ENCODE measurements at places on chromosomes 13 and 19.
A peak's percentile ranks its signal among the peaks of the same experiment; 100 is the strongest.

DNA sequence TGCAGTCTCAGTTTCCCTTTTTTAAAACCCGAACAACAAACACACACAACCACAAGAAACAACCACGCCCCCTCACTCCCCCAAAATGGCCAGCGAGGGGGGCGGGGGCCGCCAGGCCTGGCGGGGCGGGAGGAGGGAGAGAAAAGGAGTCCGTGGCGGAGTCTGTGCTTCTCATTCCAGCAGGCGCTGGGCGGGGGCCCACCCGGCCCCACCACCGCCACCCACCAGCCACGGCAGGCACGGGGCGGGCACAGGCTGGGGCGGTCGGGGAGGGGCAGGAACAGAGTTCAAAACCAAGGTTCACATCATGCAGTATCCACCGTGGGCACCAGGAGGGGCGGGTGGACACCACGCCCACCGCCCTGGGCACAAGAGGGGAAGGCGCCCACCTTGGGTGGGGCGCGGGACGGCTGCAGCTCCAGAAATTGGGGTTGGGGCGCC, 12.9 kb downstream of the DPF1 start:
- DNase-seq, result no peak

DNA sequence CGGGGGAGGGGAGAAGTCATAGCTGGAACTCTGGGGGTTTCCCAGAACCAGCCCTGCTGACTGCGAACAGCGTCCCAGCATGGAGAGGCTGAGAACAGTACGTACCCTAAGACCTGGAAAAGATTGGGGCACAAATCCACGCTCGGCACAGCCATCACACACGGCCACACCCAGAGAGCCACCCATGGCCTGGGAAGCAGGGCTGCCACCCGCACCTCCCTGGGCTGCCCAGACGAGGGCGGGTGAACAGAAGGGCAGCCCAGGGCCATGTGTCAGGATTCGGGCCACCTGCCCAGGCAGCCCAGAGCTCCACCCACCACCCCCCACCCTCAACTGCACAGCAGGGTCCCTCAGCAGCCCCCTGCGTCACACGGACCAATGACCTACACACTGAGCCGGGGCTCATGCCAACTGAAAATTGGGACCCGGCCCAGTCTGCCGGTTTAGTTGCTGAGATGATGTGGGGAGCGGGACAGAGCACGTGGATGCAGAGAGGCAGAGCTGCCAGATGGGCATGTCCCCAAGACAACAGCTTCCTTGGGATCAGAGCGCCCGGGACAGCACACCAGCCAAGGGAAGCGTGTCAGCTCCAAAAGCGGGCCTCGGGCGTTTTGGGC, 8.5 kb downstream of the UBXN6 start:
- DNase-seq, result no peak

GRCh38 chr19:40594255-40594654, 6.9 kb upstream of the LTBP4 start:
- no peak for DNase-seq

DNA sequence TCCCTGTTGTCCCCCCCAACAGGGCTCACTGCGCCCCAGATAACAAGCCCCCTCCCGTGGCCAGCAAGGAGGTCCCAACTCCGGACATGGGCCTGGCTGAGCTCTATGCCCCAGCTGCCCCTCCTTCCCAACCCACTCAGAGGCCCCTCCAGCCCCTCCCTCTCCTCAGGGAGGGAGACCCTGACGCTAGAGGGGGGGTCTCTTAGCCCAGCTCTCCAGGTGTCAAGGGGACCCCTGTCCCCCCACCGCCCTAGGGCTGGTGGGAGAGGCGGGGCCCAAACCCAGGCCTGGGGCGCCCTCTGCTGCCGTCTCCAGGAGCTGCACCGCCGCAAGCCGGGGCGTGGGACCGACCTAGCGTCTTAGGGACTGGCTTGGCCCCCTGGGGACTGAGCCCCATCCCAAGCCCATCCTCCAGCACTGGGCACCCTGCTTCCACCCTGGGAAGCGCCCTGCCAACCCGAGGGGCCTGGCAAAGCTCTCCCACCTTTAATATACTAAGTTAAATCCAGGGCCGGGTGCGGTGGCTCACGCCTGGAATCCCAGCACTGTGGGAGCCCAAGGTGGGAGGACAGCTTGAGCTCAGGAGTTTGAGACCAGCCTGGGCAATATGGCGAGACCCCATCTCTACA, 1.4 kb downstream of the GRIN3B start:
- no peak for DNase-seq

DNA sequence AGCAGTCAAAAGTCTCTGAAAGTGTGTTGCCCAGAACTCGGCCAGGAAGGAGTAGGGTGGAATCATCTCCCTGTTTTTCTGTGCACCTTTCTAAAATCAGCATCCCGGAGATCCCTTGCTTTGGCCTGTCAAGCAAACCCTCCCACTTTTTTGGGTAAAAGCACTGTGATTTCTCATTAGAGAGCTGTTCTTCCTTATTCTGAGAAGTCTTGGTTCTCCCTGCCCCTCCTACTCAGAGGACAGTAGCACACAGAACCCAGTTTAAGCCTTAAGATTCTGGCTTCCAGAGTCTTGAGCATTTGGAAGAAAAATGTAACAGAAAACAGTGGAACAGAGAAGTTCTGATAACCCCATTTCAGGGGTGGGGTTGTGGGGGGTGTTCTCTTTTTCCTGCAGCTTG, 52.6 kb upstream of the KATNAL1 start:
- no peak for DNase-seq

DNA sequence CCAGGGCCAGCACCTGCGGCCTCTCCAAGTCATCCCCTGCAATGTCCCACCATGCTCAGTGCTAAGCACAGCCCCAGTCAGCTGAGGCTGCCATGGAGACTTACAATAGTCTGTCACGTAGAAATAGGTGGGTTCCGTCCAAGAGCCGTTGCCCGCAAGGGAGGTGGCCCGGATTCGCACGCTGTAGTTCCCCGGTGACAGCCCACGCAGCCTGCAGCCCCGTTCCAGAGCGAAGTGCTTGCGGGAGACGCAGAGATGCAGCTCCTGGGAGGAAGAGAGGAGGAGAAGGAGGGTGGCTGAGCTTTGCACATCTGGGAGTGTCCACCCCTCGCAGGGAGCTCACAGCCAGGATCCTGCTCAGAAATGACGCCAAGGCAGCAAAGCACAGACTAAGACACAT, 62.6 kb downstream of the ZNF557 start:
- no peak for DNase-seq

GRCh38 chr13:49302222-49302621, 54.5 kb downstream of the CDADC1 start:
- no peak for DNase-seq

DNA sequence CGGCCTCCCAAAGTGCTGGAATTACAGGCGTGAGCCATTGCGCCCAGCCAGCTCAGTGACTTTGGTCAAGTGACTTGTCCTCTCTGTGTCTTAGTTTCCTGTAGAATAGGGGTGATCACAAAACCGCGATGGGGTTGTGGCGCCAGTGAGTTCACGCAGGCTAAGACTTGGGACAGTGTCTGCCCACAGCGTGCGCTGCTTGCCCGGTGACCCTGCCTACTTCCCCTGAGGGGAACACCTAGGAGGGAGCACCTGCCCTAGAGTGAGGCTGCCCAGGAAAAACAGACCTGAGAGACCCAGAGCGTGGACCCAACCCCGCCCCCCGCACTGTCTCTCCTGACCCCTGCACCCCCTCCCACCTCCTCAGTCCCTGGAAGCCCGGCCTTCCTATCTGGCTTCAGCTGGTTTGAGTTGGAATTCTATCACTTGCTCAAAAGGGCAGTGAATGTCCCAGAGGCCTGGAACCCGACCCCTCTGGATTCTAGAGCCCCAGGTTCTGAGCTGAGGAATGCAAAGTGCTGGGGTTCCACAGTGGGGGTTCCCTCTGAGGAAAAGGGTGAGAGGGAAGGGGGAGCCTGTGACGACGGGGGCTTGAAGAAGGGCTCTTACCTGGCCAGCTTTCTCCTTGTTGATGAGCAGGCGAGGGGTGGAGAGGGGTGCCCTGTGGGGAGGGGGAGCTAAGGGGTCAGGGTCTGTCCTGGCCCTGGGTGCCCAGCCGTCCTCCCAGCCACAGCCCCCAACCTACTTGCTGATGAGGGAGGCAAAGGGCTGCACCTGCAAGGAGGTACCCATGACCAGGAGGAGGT, 2.2 kb upstream of the RINL start:
- DNase-seq, result no peak

- peak; percentile 58 for DNase-seq
Observed at GRCh38 chr13:95100525-95101433, 200.5 kb downstream of the ABCC4 start.

DNA sequence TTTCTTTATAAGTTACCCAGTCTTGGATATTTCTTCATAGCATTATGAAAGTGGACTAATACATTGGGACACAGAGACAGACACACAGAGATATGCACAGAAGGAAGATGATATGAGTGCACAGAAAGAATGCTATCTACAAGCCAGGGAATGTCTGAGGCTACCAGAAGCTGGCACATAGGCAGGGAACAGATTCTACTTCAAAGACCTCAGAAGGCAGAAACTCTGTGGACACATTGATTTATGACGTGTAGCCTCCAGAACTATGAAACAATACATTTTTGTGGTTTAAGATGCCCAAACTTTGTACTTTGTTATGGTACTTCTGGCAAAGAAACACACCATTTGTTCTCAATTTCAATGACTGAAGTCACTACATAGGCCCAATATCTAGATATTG, 556.7 kb downstream of the PCDH9 start:
- peak; percentile 65 for DNase-seq

- no peak for DNase-seq
Observed at GRCh38 chr13:76239031-76239680, 603.0 kb downstream of the LMO7 start.

- no peak for DNase-seq
Observed at GRCh38 chr13:110536006-110536693, 25.4 kb downstream of the RAB20 start.

DNA sequence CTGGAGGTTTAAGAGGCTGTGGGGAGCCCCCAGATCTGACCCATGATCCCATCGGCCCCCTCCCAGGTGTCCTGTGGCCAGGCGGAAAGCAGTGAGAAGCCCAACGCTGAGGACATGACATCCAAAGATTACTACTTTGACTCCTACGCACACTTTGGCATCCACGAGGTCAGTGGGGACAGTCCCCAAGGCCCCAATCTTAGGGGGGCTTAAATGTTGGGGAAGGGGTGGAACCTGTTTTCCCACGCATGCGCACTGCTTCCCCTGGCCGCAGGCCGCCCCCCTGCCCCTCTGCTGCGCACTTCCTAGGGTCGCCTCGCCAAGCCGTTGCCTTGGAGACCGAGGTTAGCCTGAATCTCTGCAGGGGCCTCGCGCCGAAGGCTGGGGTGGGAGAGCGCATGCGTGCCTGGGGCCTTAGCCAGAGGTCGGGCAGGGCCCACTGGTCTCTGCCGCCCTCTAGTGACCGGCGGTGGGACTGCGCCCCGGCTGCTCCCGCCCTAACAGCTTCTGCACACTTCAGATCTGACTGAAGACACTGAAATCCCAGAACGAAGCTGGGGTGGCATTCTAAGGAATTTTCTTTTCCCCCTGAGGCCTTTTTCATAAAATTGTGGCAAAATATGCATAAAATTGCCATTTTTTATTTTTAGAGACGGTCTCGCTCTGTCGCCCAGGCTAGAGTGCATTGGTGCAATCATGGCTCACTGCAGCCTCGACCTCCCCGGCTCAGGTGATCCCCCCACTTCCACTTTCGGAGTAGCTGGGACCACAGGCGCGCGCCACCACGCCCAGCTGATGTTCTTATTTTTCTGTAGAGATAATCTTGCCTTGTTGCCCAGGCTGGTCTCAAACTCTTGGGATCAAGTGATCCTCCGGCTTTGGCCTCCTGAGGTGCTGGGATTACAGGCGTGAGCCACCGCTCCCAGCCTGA, 3.6 kb downstream of the PRMT1 start:
- no peak for DNase-seq

DNA sequence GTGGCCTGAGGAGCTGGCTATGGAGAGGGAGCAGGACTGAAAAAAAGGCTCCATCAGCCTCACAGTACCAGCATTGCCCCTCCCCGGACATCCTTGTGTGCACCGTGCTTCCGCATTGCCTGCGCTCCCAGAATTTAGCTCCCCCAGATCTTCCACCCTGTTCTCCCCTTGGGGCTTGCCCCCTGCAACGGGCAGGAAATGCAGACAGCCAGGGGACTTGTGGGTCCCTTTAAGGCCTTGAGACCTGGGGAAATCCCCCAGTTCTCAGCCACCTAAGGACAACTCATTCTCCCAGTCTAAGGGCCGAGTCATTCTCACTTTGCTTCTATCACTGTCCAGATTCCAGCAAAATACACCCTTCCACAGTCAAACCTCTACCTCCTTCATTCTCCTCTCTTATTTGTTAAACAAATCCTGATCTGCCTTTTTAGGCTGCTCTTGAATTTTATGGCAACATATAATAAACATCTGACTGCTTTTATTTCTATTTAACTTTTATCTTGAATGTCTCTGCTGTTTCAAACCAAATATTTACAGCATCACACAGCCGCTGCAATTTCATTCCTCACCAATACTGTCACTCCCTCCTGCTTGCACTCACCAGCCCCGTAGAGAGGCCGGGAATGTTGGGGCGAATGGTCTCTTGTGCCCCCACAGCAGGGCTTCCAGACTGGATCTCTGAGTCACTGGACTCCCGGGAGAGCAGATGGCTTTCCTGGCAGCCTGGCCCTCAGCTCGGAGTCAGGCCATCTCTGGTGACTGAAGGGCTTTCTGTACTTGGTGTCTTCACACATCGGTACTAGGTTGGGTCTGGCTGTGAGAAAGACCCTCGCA, 221.9 kb downstream of the TSHZ3 start:
- DNase-seq, result no peak
